Hair follicle dermal papilla cell (primary cell): ENCODE measurements at places on chromosomes 7 and 10. TPM values are rescaled to one million over a fixed set of nuclear protein-coding genes. Genes with fewer than 3 reads are reported as not detected.

HKDC1 gene
- total RNA-seq, result 0.16 and 0.24 TPM in 2 replicates

SNCG gene
- 1.5 and 3.2 TPM in 2 replicates for total RNA-seq

ENKUR gene
- not detected in 2 replicates for total RNA-seq

LDB3 gene
- total RNA-seq, result under 0.01 TPM in 1 of 2 replicates, not detected in the other

SEC23IP gene
- total RNA-seq, result 37.5 and 41.2 TPM in 2 replicates

BICC1 gene
- 143 and 189 TPM in 2 replicates for total RNA-seq

OR2A12 gene
- total RNA-seq, result not detected in 2 replicates

CCDC136 gene
- total RNA-seq, result 3.8 and 4.2 TPM in 2 replicates

MTPN gene
- total RNA-seq, result 124 and 125 TPM in 2 replicates

ENTPD1 gene
- 0.24 and 0.32 TPM in 2 replicates for total RNA-seq

PRR15 gene
- total RNA-seq, result not detected in 2 replicates

OPN1SW gene
- not detected in 2 replicates for total RNA-seq

SP8 gene
- not detected in 2 replicates for total RNA-seq

OR2A42 gene
- under 0.01 TPM in 1 of 2 replicates, not detected in the other for total RNA-seq

ADCY1 gene
- total RNA-seq, result 0.81 and 0.85 TPM in 2 replicates

PNLIPRP2 gene
- total RNA-seq, result not detected in 2 replicates
